Keratinocyte (primary cell): ENCODE measurements at places on chromosomes 11 and 22.

DNA sequence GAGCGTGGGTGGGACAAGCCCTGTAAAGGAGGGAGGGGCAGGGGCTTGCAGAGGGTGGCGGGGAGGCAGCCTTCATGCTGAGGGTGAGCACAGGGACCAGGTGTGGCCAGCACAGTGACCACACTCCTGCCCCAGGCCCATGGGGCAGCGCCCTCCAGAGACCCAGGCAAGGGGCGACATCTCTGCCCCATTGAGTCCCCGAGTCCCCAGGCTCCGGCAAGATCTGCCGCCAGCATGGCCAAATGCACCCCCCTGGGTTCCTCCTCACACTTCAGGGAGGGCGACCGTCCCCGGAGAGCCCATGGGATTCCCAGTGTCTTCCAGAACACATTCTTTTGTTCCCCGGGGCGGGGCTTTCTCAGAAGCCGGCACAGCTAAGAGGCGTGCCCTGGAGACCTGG is 362.5 kb downstream of the TBC1D22A start:
- no peak for DNase-seq
- H3K36me3 ChIP-seq = no peaks in the 10 kb centered on the region
- no peak overlapping the region for H3K4me3 ChIP-seq
- H3K4me1 ChIP-seq = peaks cover 16% of the 10 kb centered on the region

DNA sequence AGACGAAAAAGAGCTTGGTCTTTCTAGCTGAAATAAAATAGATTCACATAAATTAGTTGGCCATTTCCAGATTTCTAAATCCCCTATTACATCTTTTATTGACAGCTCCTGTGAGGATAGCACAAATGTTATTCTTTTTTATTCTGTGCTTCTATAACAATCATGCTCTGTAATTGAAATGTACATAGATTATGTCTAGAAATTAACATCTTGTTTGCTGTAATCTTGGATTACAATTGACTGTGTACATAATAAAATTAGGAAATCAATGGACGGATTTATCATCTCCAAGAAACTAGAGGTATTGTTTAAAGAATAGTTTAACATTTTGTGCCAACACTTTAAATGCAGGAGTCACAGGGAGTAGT is 31.2 kb downstream of the IMMP1L start:
- H3K36me3 ChIP-seq = no peaks in the 10 kb centered on the region
- no peak overlapping the region for H3K27ac ChIP-seq
- no peaks in the 10 kb centered on the region for H3K27me3 ChIP-seq
- H3K4me3 ChIP-seq = no peak overlapping the region

- no peaks in the 10 kb centered on the region for H3K27me3 ChIP-seq
- no peak overlapping the region for H3K4me3 ChIP-seq
- DNase-seq = no peak
Observed at GRCh38 chr11:116849486-116849885, 12.1 kb upstream of the APOA1 start.

DNA sequence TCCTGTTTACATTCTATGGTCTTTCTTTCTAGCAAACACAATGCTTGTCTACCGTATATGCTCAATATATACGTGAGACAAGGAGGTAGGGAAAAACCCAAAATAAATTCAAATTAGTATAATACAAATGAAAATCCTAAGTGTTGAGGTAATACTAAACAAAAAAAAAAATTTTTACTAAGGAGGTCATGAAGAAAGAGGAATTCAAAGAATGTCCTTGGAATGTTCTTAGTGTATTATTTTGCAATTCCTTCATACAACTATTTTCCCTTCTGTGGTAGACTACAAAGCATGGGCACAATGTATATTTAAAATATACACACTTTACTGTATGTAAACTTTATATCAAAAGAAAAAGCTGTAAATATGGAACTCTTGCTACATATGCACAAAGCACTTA is 36.4 kb downstream of the PIK3C2A start:
- H3K4me3 ChIP-seq = no peak overlapping the region
- DNase-seq = no peak
- H3K27ac ChIP-seq = no peak overlapping the region
- no peaks in the 10 kb centered on the region for H3K27me3 ChIP-seq
- peaks cover 7% of the 10 kb centered on the region for H3K4me1 ChIP-seq
- no peaks in the 10 kb centered on the region for H3K36me3 ChIP-seq

GRCh38 chr11:99584830-99585229 is 564.1 kb downstream of the CNTN5 start:
- H3K27me3 ChIP-seq = no peaks in the 10 kb centered on the region
- no peaks in the 10 kb centered on the region for H3K36me3 ChIP-seq
- no peak overlapping the region for H3K4me3 ChIP-seq

DNA sequence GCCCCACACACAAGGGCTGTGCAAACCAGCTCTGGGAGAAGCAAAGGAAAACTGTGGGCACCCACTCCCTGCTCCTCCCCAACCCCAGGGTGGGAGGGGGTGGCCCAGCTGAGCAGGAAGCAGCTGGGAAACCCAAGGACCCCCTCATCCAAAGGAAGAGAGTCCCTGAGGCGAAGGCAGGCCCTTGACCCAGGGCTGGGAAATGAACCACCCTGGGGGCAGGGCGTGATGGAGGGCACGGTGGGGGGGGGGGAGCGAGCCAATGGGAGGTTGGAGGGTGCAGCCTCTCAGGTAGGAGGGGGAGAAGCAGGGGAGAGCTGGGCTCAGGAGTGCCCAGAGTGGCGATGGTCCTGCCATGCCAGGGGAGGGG is 16.8 kb downstream of the SCN4B start:
- H3K4me3 ChIP-seq = no peak overlapping the region
- peaks cover 13% of the 10 kb centered on the region for H3K4me1 ChIP-seq
- H3K27me3 ChIP-seq = peaks cover 4% of the 10 kb centered on the region
- DNase-seq = no peak

- H3K27me3 ChIP-seq = peaks cover 100% of the 10 kb centered on the region
- no peak for DNase-seq
- no peaks in the 10 kb centered on the region for H3K36me3 ChIP-seq
- H3K4me1 ChIP-seq = peaks cover 21% of the 10 kb centered on the region
- no peak overlapping the region for H3K27ac ChIP-seq
Observed at GRCh38 chr11:31817621-31818424, 6.7 kb upstream of the PAX6 start.

DNA sequence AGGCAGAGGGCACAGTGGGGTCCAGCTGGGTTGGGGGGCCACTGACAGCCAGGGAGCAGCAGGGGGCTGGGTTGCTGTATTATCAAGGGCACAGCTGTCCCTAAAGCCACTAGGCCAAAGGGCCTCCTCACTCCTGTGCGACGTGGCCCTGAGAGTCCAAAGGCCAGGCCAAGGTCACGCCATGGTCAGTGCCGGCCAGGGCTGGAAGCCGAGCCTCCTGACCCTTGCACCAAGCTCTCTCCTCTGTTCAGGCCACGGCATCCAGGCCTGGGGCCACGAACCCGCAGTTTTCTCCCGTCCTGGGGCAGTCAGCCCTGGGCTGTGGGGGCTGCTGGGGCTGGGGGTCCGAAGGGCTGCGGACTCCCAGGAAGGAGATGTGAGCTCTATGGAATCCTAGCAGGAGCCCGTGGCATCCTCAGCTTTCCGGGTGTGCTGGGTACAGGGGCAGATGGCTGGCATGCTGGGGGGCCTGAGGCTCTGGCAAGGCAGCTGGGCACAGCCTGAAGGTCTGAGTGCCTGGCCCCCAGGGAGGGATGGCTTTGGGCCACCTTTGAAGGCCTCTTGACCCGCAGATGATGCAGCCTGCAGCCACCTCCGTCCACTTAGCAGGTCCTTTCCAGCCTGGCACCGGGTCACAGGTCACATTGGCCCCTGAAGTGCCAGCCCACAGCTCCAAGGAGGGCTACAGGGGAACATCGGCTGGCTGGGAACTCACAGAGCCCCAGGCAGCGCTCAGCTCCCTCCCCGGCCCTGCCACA is 17.3 kb upstream of the PPARA start:
- H3K4me1 ChIP-seq = no peaks in the 10 kb centered on the region
- DNase-seq = no peak
- no peaks in the 10 kb centered on the region for H3K27me3 ChIP-seq
- no peaks in the 10 kb centered on the region for H3K36me3 ChIP-seq

GRCh38 chr11:80779905-80780605 is 1339.2 kb upstream of the TENM4 start:
- DNase-seq = no peak
- no peaks in the 10 kb centered on the region for H3K4me1 ChIP-seq
- no peaks in the 10 kb centered on the region for H3K27me3 ChIP-seq
- no peaks in the 10 kb centered on the region for H3K36me3 ChIP-seq

DNA sequence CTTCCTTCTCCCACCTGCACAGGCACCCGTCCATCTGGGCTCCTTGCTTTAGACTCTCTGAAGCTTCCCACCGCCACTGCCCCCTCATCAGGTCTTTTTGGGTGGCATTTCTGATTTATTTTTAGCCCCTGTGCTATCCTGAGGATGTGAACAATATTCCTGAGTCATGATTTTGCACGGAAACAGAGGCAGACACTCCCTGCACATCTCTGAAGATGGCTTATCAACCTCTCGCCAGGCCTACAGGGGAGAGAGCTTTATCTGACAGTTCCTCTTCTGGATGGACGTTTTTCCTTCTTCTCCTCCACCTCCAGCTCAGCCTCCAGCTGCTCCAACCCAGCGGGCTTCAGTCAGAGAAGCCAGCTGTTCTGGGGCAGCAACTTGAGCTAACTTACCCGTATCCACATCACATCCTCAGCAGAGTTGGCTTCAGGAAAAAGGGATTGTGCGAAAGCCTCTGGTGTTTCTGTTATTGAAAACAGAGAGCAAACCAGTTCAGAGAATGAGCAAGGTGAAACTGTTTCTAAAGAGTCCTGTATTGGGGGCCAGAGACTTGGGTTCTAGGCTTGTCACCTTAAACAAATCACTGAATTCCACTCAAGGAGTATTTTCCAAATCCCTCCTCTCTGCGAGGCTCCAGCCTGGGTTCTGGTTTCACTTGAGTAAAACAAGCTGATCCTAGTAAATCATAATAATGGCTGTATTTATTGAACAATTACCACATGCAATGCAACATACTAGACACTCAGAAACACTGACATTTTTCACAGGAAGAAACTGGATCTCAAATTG is 33.1 kb upstream of the ETS1 start:
- no peaks in the 10 kb centered on the region for H3K36me3 ChIP-seq
- no peaks in the 10 kb centered on the region for H3K4me1 ChIP-seq
- DNase-seq = no peak
- peaks cover 3% of the 10 kb centered on the region for H3K27me3 ChIP-seq
- H3K4me3 ChIP-seq = no peak overlapping the region

DNA sequence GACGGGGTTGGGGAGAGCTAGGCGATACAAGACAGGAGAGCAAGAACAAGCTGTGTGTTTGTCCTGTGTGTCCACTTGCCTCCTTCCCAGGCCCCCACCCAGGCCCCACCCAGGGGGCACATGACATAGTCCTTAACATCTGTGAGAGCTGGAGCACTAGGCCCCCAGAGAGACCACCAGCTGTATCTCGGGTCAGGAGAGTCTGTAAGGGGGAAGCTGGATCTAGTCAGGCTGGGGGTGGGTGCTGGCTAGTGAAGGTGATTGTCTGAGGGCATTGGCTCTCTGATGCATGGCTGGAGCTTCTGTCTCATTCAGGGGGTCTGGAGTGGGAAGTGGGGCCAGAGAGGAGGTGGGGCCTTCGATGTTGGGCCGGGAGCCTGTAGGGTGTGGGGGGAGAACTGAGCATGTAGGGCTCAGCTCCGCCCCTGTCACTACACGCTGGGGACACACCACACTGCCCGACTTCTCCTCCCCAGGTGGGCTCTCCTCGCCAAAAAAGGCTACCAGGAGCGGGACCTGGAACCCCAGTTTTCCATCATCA is 571 bp downstream of the P2RX6 start:
- no peak overlapping the region for H3K4me3 ChIP-seq
- no peaks in the 10 kb centered on the region for H3K36me3 ChIP-seq
- H3K4me1 ChIP-seq = peaks cover 23% of the 10 kb centered on the region
- DNase-seq = no peak

DNA sequence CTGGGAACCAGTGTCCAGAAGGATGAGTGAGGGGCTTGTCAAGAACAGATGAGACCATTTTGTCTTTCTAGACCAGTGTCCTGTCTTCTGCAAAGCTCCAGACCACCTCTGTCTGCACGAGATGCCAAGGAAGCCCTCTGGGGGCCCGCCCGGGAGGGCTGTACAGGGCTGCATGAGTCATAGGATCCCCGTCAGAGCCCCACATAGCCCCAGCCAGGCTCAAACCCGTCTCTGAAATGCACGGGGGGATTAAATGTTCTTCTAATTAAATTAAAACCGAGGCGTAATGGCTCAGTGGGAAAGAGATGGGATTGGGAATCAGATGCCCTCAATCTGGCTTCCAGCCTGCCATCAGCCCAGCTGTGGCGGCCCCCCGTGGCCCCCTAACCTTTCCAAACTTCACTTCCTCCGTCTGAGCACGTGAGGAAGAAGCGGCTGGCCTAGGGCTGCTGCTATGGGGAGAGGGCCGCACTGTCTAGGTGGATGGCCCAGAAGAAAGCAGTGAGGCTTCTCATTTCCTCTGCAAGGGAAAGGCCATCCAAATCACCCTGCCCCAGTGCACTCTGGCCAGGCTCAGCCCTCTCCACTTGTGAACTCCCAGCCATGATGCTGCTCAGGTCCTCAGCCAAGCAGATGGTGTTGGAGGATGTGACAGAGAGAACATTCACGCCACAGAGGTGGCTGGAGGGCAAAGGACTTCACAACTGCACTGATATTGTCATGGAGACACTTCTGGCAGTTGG is 32.8 kb downstream of the KCNQ1OT1 start:
- H3K27ac ChIP-seq = no peak overlapping the region
- no peaks in the 10 kb centered on the region for H3K27me3 ChIP-seq
- H3K4me3 ChIP-seq = no peak overlapping the region
- no peaks in the 10 kb centered on the region for H3K4me1 ChIP-seq
- H3K36me3 ChIP-seq = no peaks in the 10 kb centered on the region
- DNase-seq = no peak

DNA sequence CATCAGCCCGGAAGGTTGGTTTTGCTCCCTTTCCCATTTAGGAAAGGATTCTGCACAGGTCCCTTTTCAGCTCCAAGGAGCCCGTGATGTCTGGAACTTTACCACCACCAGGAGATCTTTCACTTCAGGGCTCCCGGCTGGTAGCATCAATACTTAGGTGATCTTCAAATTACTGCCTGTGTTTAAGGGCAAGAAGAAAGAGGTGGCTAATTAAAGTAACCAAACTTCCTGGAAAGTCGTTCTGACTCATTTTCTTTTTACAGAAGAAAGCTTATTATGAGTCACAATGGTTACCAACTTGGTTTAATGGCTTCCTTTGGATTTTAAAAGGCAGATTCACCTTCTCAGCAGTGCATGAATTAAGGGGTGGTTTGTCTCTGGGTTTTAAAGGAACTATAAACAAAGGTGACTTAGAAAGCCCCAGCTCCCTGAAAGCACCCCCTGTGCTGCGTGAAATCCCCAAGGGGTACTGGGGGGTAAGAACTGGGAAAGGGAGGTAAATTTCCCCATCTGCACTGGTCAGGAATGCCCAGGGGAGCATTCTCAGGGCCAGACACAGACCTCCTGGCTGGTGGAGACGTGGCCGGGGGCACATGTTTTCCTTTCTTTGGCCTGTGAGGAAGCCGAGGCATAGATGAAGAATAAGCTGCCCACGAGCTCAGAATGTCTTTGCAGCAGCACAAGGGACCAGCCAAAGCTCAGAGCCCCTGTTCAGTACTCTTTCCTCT is 8.8 kb downstream of the POU2F3 start:
- peaks cover 25% of the 10 kb centered on the region for H3K27me3 ChIP-seq
- peaks cover 13% of the 10 kb centered on the region for H3K4me1 ChIP-seq
- no peak overlapping the region for H3K4me3 ChIP-seq
- no peaks in the 10 kb centered on the region for H3K36me3 ChIP-seq
- H3K27ac ChIP-seq = no peak overlapping the region

GRCh38 chr22:49328118-49328475 is 499.6 kb downstream of the BRD1 start:
- DNase-seq = no peak
- no peak overlapping the region for H3K4me3 ChIP-seq
- no peaks in the 10 kb centered on the region for H3K36me3 ChIP-seq
- no peaks in the 10 kb centered on the region for H3K4me1 ChIP-seq
- no peak overlapping the region for H3K27ac ChIP-seq
